ENCODE measurements at places on chromosomes 2 and 18. TPM values are rescaled to one million over a fixed set of nuclear protein-coding genes. Genes with fewer than 3 reads are reported as not detected.

XIRP2 gene
- not detected for total RNA-seq

TRABD2A gene
- 67.6 TPM for total RNA-seq

CCDC148 gene
- total RNA-seq = 3.8 TPM

FANCL gene
- total RNA-seq = 33.4 TPM

CELF4 gene
- 1.00 TPM for total RNA-seq

DNA sequence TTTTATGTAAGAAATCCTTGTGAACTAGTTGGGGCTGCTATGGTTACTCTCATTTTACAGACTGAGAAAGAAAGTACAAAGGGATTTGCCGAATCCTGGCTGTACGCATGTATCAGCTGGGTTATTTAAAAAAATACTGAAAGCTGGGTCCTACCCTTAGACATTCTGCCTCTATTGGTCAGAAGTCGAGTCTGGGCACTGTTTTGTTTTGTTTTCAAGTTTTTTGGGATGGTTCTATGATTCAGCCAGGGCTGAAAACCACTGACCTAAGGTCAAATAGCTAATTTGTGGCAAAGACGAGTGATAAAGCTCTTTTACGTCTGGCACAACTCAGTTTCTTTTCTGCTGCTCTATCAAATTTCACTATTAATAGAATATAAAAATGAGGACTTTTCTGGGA is 5.9 kb upstream of the SLC8A1 start:
- DNase-seq = no peak
- no peak overlapping the region for H3K27ac ChIP-seq
- H3K4me1 ChIP-seq = no peaks in the 10 kb centered on the region
- H3K27me3 ChIP-seq = no peaks in the 10 kb centered on the region

- no peaks in the 10 kb centered on the region for H3K27me3 ChIP-seq
- H3K27ac ChIP-seq = no peak overlapping the region
- no peak overlapping the region for H3K4me3 ChIP-seq
- H3K4me1 ChIP-seq = no peaks in the 10 kb centered on the region
Measured at GRCh38 chr2:12141618-12142258, 395.3 kb downstream of the LPIN1 start.

DNA sequence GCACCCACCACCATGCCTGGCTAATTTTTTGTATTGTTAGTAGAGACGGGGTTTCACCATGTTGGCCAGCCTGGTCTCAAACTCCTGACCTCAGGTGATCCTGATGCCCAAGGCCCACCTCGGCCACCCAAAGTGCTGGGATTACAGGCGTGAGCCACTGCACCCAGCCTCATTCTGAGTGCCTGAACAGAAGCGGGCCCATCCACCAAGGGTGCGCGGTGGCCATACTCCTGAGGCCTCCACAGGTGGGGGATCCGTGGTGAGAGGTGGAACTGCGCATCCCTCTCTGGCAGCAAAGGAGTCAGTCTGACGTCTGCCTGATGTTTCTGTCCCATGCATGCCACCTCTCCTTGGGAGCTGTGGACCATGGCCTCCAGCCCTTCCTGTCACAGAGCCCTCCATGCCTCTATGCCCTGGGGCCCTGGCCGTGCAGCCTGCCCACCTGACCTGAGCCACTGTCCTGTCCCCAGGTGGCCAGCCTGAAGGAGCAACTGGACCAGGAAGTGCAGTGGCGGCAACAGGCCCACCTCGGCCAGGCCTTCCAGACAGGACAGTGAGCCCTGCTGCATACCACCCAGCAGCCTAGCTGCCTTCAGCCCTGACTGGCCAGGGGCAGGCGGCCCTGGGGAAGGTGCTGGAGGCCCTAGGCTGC is 7.6 kb upstream of the SNED1 start:
- H3K27ac ChIP-seq = peak overlapping the region; percentile 65
- no peaks in the 10 kb centered on the region for H3K36me3 ChIP-seq
- DNase-seq = peak; percentile 21
- H3K4me3 ChIP-seq = no peak overlapping the region
- no peaks in the 10 kb centered on the region for H3K27me3 ChIP-seq

GRCh38 chr2:220240641-220241040 is 613.2 kb downstream of the SLC4A3 start:
- H3K27ac ChIP-seq = no peak overlapping the region
- DNase-seq = no peak
- H3K4me1 ChIP-seq = no peaks in the 10 kb centered on the region
- no peak overlapping the region for H3K4me3 ChIP-seq
- no peaks in the 10 kb centered on the region for H3K27me3 ChIP-seq
- no peaks in the 10 kb centered on the region for H3K36me3 ChIP-seq

- H3K4me1 ChIP-seq = no peaks in the 10 kb centered on the region
- H3K27me3 ChIP-seq = no peaks in the 10 kb centered on the region
- H3K27ac ChIP-seq = no peak overlapping the region
- no peak overlapping the region for H3K4me3 ChIP-seq
Measured at GRCh38 chr2:201327678-201328077, 29.5 kb downstream of the FLACC1 start.

- peaks cover 5% of the 10 kb centered on the region for H3K4me1 ChIP-seq
- no peaks in the 10 kb centered on the region for H3K27me3 ChIP-seq
- H3K36me3 ChIP-seq = no peaks in the 10 kb centered on the region
Measured at GRCh38 chr2:9772999-9773902, 70.0 kb upstream of the TAF1B start.

GRCh38 chr2:215811409-215812345 is 201.7 kb downstream of the MREG start:
- no peak overlapping the region for H3K27ac ChIP-seq
- H3K4me1 ChIP-seq = no peaks in the 10 kb centered on the region
- DNase-seq = no peak
- no peaks in the 10 kb centered on the region for H3K36me3 ChIP-seq
- H3K27me3 ChIP-seq = no peaks in the 10 kb centered on the region

DNA sequence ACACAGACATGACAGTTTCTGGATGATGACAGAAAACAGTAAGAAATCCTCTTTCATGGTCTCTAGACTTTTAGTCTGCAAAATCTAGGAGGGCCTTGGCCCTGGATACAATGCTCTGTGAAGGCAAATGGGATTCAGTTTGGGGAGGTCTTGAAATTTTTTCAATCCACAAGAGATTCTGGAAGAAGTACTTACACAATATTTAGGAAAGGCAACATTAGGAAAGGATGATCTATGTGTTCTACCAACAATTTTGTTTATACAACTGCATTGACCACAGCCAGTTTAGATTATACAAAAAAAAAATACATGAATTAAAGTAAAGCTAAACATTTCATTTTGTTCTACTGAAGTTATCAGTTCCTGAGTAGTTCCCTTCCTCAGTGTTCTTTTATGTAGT is 208.0 kb downstream of the SRBD1 start:
- no peak for DNase-seq
- no peaks in the 10 kb centered on the region for H3K4me1 ChIP-seq
- no peak overlapping the region for H3K27ac ChIP-seq

- H3K4me1 ChIP-seq = peaks cover 6% of the 10 kb centered on the region
- no peak for DNase-seq
- H3K27me3 ChIP-seq = no peaks in the 10 kb centered on the region
Measured at GRCh38 chr2:47785986-47786385, 3.0 kb downstream of the MSH6 start.

- H3K4me3 ChIP-seq = peak overlapping the region; percentile 39
- peaks cover 9% of the 10 kb centered on the region for H3K4me1 ChIP-seq
- no peaks in the 10 kb centered on the region for H3K36me3 ChIP-seq
- H3K27ac ChIP-seq = no peak overlapping the region
Measured at GRCh38 chr2:84879584-84880394, 1.1 kb downstream of the TRABD2A start.

DNA sequence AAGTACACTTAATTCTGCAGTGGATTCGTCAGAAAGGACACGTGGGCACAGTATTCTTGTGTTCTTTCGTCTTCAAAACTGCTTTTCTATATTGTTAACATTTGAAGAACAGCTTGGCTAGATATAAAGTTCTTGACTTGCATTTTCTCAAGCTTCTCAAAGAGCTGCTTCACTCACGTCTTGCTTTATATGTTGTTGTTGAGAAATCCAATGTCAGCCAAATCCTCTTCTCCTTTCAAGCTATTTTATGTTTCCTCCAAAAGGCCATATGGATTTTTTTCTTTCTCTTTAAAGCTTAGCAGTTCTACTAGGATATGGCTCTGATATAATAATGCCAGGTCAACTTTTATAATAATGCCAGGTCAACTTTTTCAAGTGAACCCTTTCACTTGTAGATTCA is 65.5 kb upstream of the CYP1B1 start:
- H3K27me3 ChIP-seq = no peaks in the 10 kb centered on the region
- H3K27ac ChIP-seq = no peak overlapping the region
- no peak overlapping the region for H3K4me3 ChIP-seq
- H3K4me1 ChIP-seq = peaks cover 3% of the 10 kb centered on the region

- H3K27ac ChIP-seq = no peak overlapping the region
- H3K4me1 ChIP-seq = peaks cover 6% of the 10 kb centered on the region
- no peaks in the 10 kb centered on the region for H3K27me3 ChIP-seq
- H3K4me3 ChIP-seq = no peak overlapping the region
- H3K36me3 ChIP-seq = no peaks in the 10 kb centered on the region
- DNase-seq = no peak
Measured at GRCh38 chr2:160326786-160327185, 126.7 kb upstream of the ITGB6 start.

DNA sequence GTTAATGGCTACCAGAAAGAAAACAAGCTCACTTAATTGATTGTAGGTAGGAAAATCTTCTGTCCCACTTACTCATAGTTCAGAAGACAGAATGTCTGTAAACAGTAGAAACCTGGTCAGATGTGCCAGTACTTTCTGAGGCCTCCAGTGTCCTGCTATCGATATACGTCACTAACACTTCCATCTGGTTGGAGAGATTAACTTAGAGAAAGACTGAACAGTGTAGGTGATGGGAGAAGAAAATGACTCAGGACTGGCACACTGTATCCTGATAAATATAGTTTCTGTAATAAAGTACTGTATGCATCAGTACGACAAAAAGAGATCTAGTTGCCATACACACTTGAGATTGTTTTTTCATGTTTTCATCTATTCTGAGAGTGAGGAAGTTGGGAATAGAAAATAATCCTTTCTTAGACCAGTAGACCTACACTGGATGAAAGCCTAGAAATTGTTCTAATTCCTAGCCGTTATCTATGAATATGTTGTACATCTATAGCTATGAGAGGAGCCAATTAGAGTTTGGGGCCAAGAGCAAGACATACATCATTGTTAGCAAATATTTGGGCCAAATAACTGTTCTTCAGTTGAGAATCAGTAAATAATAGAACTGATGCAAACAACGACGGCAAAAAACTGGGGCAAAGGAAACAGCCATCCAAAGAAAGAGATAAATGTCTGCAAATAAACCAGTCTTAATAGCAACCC is 105.9 kb downstream of the NAT8 start:
- no peak overlapping the region for H3K27ac ChIP-seq
- peaks cover 2% of the 10 kb centered on the region for H3K4me1 ChIP-seq
- H3K27me3 ChIP-seq = no peaks in the 10 kb centered on the region
- H3K4me3 ChIP-seq = no peak overlapping the region
- DNase-seq = no peak

- no peaks in the 10 kb centered on the region for H3K36me3 ChIP-seq
- no peak for DNase-seq
- no peaks in the 10 kb centered on the region for H3K27me3 ChIP-seq
- H3K4me1 ChIP-seq = peaks cover 15% of the 10 kb centered on the region
- H3K27ac ChIP-seq = no peak overlapping the region
Measured at GRCh38 chr2:217552081-217552480, 450.7 kb downstream of the TNS1 start.

DNA sequence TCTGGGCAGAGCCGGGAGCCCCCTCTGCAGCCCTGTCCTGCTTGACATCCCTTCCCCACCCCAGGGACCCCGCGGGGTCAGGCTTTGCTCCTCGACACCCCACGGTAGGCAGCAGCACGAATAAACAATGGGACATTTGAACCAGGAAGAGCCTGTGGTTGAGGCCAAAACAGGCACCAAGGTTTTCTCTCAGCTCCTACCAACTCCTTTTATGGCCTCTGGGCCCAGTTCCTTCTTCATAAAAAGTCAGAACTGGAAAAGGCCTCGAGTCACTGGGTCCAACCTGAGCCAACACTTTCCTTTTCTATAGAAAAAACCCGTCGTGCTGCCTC is 20.6 kb downstream of the TEX44 start:
- peaks cover 9% of the 10 kb centered on the region for H3K4me1 ChIP-seq
- peak overlapping the region; percentile 99 for H3K27ac ChIP-seq
- H3K4me3 ChIP-seq = peak overlapping the region; percentile 36
- no peaks in the 10 kb centered on the region for H3K36me3 ChIP-seq
- DNase-seq = peak; percentile 52
- no peaks in the 10 kb centered on the region for H3K27me3 ChIP-seq

DNA sequence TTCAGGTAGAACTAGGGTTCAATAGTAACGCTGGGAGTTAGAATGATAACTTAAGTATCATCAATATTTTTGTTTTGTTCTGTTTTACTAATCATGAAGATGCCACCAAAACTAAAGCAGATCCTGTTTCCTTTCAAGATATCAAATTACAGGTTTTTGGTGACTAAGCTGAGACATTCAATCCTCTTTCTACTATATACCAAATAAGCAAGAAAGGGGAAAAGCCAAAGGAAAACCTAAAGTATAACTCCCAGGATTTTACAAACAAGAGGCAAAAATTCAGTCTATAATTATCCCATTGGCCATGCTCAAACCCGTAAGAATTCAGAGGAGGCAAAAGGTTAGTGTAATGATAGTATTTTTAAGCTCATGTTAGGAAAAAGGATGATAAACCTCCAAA is 175.2 kb upstream of the CCDC150 start:
- no peaks in the 10 kb centered on the region for H3K27me3 ChIP-seq
- H3K36me3 ChIP-seq = no peaks in the 10 kb centered on the region
- H3K4me3 ChIP-seq = no peak overlapping the region
- no peak for DNase-seq
- no peaks in the 10 kb centered on the region for H3K4me1 ChIP-seq

GRCh38 chr2:110659248-110659647 is 18.6 kb downstream of the BUB1 start:
- no peaks in the 10 kb centered on the region for H3K4me1 ChIP-seq
- no peaks in the 10 kb centered on the region for H3K27me3 ChIP-seq
- no peak for DNase-seq
- no peak overlapping the region for H3K4me3 ChIP-seq
- H3K36me3 ChIP-seq = no peaks in the 10 kb centered on the region

GRCh38 chr2:61911510-61911909 is 6.0 kb downstream of the COMMD1 start:
- no peaks in the 10 kb centered on the region for H3K27me3 ChIP-seq
- H3K4me3 ChIP-seq = no peak overlapping the region
- H3K36me3 ChIP-seq = no peaks in the 10 kb centered on the region

GRCh38 chr2:132949108-132949507 is 279.1 kb upstream of the LYPD1 start:
- no peak overlapping the region for H3K4me3 ChIP-seq
- no peak overlapping the region for H3K27ac ChIP-seq
- no peaks in the 10 kb centered on the region for H3K27me3 ChIP-seq
- H3K4me1 ChIP-seq = peaks cover 2% of the 10 kb centered on the region

DNA sequence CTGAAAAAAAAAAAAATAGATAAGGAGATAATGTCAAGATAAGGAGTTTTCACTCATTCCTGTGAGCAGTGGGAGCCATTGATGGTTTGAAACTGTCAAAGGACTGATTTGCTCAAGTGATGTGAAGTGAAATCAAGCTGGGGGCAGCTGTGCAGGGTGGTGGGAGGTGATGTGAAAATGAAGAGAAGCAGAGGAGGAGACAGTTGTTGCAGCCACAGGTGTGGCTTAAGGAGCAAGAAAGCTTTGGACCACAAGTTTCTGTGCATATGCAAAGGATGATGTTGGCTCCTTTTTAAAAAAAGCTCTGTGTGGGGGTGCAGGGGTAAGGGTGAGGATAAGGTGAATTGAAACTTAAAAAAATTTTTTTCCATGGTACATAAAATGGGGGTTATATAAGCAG is 8.3 kb downstream of the EFR3B start:
- DNase-seq = no peak
- no peak overlapping the region for H3K4me3 ChIP-seq
- no peaks in the 10 kb centered on the region for H3K36me3 ChIP-seq
- no peaks in the 10 kb centered on the region for H3K4me1 ChIP-seq
- H3K27me3 ChIP-seq = no peaks in the 10 kb centered on the region
- H3K27ac ChIP-seq = no peak overlapping the region

Data from ovary (tissue), 10 donors.